ENCODE measurements at places on chromosomes 7 and 10. TPM values are rescaled to one million over a fixed set of nuclear protein-coding genes. Genes with fewer than 3 reads are reported as not detected.

The CDK5 gene
- total RNA-seq = 25.9 TPM

The MYH16 gene
- total RNA-seq = not detected

The SPDYE3 gene
- not detected for total RNA-seq

The C10orf105 gene
- under 0.01 TPM for total RNA-seq

The GIMAP8 gene
- under 0.01 TPM for total RNA-seq

The CREB3L2 gene
- 39.3 TPM for total RNA-seq

The ARL5B gene
- 12.1 TPM for total RNA-seq

The CPA2 gene
- under 0.01 TPM for total RNA-seq

The KLF14 gene
- total RNA-seq = under 0.01 TPM

The ADAMTS14 gene
- total RNA-seq = 1.8 TPM

The IL15RA gene
- 13.7 TPM for total RNA-seq

The ENO4 gene
- total RNA-seq = under 0.01 TPM

The TMEM236 gene
- total RNA-seq = 0.17 TPM

The MRPS33 gene
- 40.1 TPM for total RNA-seq
